ENCODE measurements at places on chromosomes 12 and 14.

DNA sequence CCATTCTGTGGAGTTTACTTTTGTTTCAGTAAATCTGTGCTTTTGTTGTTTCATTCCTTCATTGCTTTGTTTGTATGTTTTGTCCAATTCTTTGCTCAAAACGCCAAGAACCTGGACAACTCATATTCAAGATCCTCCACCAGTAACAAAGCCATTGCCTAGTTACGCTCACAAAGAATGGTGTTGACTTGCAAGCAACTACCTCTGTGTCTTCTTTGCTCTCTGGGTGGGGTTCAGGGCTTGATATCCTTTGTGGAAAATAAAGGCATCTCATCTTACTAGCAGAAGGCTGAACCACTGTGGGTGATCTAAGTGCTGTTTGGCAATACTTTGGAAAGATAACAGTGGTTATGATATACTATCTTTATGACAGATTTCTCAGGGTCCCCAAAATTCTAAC is 233.4 kb upstream of the ABCD2 start:
- no peak for DNase-seq

DNA sequence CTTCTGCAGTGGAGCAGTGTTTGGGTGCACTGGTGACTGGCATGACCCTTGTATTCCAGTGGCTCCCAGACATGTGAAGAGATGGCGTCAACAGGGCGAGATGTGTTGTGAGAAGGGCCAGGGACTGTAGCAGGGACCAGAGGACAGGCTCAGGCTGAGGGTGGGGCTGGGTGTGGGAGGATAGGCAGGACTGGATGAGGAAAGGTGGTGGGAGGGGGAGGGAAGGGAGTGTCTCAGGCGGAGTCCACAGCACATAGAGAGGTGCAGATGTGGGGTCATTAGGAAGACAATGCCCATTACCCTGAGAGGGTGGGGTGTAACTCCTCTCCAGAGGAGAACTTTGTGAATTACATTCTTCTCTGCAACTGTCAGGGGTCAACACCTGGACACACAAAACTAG is 78.5 kb downstream of the DICER1 start:
- no peak for DNase-seq

DNA sequence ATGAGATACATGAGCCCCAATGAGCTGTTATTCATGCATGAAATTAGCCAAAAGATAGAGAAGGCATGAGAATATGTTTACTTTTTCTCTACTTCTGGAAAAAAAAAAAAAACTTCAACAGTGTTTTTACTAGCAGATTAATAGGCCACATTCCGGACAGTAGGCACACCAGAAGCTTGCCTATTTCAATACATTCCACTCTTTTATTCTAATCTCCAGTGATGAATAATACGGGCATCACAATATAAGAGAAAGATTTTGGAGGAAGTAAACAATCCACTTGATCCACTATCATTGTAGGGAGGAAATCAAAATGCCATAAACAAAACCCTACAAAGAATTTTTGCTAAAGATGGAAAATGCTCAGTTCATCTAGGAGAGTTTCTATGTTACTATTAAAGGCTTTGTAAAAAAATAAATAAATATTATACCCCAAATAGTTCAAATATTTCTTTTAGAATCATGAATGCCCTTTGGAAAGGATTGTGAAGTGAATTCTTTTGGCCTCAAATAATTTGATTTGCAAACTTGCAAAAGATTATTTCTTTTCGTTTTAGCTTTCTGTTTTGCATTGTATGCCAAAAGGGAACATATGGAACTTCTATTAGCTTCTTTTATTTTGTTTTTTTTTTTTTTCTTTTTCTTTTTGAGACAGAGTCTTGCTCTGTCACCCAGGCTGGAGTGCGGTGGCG is 232.6 kb downstream of the EPS8 start:
- DNase-seq: no peak

GRCh38 chr14:71729596-71729995 is 202.6 kb upstream of the RGS6 start:
- DNase-seq: no peak

DNA sequence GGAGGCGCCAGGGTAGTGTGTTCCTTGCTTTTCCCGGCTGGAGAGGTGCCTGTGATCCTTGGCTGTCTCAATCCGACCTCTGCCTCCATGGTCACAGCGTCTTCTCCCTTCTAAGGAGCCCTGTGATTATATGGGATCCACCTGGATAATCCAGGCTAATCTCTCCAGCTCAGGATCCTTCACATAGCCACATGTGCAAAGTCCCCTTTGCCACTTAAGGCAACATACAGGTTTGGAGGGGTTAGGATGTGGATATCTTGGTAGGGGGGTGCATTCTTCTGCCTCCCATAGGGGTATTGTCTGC is 1.2 kb upstream of the HVCN1 start:
- DNase-seq: no peak

DNA sequence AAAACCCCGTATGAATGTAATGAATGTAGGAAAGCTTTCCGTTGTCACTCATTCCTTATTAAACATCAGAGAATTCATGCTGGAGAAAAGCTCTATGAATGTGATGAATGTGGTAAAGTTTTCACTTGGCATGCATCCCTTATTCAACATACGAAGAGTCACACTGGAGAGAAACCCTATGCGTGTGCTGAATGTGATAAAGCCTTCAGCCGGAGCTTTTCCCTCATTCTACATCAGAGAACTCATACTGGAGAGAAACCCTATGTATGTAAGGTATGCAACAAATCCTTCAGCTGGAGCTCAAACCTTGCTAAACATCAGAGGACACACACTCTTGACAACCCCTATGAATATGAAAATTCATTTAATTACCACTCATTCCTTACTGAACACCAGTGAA is 23.8 kb downstream of the ZNF891 start:
- no peak for DNase-seq

DNA sequence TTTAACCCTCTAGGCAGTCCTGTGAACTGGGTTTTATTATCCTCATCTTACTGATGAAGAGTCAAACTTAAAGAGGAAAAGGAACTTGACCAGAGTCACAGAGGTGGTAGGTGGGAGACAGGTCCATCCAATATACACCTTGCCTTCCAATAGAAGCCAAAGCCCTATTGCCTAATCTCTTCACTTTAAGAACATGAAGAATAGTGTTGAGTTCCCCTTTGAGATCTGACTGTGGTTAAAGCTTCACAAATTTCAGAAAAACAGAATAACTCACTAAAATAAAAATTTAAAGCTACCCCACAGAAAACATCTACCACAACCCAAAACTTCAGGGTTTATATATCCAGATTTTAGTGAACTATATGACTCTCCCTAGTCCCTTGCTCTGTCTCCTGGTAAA is 115.4 kb downstream of the ETV6 start:
- no peak for DNase-seq

DNA sequence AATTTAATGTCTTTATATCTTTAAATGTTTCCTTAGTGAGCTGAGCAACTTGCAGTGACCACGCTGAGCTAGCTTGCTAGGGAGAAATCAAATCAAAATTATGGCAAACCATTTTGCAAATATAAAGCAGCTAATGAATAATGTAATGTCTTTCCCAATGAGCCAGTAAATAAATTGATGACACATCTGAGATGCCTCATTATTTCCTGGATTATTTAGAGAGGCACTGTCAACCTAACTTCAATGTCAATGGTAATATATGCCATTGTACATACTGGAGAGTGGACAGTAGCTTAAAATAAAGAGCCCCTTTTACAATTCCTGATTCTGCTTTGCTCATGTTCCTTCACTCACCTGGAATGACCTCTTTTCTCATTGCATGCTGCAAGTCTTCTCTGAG is 182.6 kb downstream of the PHLDA1 start:
- DNase-seq: no peak

GRCh38 chr12:39378341-39378740 is 64.6 kb downstream of the KIF21A start:
- no peak for DNase-seq

DNA sequence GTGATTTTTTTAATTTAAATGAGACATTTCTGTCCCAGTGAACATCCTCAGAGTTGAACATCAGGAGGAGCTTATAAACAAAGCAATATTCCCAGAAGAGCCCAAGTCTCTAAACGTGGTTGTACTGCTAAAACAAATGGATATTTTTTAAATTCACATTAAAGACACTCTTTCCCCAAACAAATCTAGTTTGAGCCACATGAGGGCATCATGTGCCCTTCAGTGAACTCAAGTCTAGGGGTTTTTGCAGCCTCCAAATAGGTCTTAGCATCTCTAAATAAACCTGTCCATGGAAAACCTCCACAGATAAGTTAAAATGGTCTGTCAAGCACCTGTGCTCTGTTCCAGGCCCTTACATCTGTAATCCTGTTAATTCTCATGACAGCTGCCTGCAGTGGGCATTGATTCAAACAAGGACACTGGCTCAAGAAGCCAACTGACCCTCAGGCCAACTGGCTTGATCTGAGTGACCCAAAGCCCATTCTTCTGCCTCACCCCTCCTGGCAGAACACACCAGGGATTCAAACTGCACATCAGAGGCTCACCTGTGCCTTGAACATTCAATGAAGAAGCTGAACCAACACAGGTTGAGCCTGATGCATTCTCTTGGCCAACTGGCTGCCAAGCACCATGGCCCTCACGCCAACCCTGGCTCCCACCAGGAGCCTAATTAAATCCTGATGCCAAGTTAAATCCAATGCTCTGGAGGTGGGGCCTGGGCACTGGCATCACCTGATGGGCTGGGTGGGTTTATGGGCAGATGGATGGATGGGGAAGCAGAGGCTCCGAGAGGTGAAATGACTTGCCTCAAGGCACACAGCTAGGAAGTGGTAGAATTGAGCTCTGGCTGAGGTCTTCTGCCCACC is 8.6 kb downstream of the ISCU start:
- no peak for DNase-seq

- DNase-seq: no peak
These were observed 123.2 kb downstream of the WIF1 start for GRCh38 chr12:64997858-64998257.

- no peak for DNase-seq
These were observed 80.0 kb downstream of the ST8SIA1 start for GRCh38 chr12:22254478-22254877.

- no peak for DNase-seq
These were observed 10.8 kb downstream of the GAS2L3 start for GRCh38 chr12:100584256-100584655.

GRCh38 chr14:96893966-96894622 is 96.9 kb downstream of the VRK1 start:
- peak; percentile 5 for DNase-seq

DNA sequence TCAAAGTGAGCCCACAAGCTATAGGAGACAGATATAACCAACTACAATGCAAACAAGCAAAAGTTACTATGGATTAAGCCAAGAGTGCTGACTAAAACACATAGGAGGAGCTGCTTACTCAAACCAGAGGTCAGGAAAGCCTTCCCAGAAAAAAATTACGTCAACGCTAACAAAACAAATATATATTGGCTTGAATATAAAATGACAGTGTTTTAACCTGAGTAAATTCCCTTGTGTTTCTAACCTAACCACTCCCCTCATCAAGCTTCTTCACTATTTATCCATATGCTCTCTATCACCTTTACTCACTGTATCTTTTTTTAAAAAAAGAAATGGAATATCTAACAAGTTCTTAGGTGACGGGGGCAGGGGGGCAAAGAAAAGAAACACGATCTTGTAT is 115.9 kb downstream of the MED13L start:
- no peak for DNase-seq

DNA sequence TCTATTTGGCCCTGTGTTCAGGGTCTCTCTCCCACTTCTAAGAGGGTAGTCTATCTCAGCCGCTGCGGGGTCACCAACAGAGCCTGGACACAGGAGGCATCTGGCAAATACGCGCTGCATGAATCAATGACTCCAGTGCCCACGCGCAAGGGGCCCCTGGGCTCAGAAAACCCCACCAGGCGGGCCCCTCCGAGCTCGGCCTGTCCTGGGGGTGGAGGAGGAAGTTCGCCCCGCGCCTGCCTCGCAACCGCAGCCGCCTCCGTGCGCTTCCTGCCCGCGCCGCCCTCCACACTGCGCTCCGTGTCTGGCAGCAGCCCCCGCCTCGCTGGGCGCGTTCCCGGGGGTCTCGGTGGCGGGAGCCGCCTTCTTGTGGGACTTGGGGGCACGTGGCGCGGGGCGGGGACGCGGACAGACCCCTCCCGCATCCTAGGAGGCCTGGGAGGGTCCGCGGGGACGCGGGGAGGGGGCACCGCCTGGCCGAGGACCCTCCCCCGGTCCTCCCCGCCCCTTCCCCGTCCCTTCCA is 811 bp upstream of the FBRSL1 start:
- DNase-seq: peak; percentile 43

- DNase-seq: no peak
These were observed 218.2 kb downstream of the PRKD1 start for GRCh38 chr14:29709490-29709889.

DNA sequence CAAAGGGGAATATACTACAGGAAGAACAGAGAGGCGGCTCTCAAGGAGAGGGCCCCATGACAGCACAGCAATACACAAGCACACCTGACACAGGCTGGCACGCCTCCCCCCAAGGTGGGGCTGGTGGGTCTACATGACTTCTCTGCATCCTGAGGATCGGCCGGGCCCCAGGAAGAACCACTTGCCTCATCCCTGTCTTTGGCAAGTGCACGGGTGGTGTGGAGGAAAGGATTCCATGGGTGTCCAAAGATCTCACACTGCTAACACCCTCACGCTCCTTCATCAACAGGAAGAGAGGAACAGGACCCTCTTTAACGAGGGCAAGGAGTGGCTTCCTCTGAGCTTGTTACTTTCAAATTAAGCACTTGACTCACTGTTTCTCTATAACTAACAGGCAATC is 7.3 kb downstream of the VAMP1 start:
- DNase-seq: no peak

DNA sequence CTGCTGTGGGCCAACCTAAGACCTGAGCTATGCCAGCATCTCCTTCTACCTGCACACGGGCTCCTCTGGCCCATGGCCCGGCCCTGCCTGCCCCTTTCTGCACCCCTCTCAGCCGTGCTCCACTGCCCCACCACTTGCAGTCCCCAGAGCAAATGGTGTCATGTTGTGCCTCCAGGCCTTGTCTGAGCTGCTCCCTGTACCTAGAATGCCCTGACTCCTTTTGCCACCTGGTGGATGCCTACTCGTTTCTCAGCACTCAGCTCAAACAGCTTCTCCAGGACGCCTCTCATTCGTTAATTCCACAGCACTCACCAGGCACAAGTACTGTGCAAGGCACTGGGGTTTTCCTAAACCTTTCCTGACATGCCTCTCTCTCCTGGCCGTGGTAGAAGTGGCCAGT is 63.2 kb upstream of the PNMA1 start:
- DNase-seq: no peak

GRCh38 chr12:6550294-6551062 is 5.4 kb downstream of the IFFO1 start:
- DNase-seq: no peak

- no peak for DNase-seq
These were observed 2.7 kb downstream of the ERP29 start for GRCh38 chr12:112015938-112016337.

- no peak for DNase-seq
These were observed 298.1 kb upstream of the FOXG1 start for GRCh38 chr14:28468191-28469151.

- DNase-seq: peak; percentile 35
These were observed 2.0 kb downstream of the SP1 start for GRCh38 chr12:53381731-53382630.

DNA sequence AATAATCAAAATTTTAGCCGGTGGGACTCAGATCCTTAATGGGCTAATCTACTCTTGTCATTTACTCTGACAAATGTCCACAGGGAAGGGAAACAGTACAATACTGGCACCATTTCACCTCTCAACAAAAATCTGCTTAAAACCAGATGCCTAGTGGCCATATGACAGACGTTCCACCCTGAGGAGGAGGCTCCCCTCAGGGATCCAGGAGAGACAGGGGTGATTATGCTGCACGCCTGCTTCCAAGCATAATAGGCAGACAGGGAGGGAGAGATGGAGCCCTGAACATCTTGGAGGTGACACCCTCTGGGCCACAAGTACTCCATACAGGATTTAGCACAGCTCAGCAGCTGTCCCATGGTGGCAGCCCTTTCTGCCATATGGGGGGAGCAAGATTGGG is 24.8 kb upstream of the AKAP6 start:
- DNase-seq: no peak
